ENCODE measurements at places on chromosomes 7 and 10.

DNA sequence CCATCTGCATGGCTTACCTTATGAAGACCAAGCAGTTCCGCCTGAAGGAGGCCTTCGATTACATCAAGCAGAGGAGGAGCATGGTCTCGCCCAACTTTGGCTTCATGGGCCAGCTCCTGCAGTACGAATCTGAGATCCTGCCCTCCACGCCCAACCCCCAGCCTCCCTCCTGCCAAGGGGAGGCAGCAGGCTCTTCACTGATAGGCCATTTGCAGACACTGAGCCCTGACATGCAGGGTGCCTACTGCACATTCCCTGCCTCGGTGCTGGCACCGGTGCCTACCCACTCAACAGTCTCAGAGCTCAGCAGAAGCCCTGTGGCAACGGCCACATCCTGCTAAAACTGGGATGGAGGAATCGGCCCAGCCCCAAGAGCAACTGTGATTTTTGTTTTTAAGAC is 12.4 kb downstream of the DUSP5 start:
- DNase-seq: no peak

GRCh38 chr7:11681461-11681860 is 150.5 kb downstream of the THSD7A start:
- no peak for DNase-seq

- DNase-seq: no peak
These were observed 48.6 kb upstream of the MKLN1 start for GRCh38 chr7:131279044-131279443.

DNA sequence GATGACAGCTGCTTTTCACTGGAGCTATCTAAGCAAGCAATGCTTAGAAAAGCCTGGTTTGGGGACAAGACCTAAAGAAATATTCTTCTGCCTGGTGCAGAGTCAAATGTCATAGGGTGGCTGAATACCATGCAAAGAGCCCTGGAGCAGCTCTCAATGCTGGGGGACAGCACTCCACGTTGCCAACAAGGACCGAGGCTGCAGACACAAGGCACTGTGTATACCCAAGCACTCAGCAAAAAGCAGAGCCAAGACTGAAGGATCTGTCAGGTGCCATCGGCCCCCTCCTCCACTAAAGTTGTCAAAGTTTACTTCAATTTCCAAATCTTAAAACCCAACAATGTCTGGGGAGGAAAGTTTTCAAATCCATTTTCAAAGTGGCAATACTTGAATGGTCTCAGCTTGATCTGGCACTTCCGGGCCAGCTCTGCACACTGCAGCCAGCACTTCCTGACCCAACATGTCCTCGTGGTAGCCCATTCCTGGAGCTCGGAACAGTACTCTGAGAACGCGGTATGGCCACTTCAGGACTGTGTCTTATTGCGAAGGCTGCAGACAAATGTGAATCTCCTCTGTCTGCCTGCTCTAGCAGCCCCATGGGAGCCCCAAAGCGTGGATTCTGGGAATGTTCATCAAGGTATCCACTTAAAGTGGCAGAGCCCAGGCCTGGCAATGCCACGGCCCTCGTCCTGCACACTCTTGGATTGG is 191.8 kb downstream of the TNS3 start:
- DNase-seq: no peak

DNA sequence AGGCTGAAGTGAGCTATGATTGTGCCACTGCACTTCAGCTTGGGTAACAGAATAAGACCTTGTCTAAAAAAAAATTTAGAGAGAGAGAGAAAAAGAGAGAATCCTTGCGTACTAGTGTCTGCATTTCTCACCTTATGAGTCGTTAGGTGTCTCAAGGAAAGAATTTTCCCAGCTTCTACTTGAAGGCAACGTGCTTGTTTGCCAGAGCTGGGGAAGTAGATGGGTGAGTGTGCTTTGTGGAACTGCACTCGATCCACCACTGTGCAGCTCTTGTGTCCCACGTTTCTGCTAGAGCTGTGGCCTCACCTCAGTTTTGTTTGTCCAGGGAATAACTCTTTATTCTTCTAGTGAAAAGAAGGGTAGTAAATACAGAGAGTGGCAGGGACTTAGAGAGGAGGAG is 38.9 kb downstream of the HDAC9 start:
- DNase-seq: no peak

DNA sequence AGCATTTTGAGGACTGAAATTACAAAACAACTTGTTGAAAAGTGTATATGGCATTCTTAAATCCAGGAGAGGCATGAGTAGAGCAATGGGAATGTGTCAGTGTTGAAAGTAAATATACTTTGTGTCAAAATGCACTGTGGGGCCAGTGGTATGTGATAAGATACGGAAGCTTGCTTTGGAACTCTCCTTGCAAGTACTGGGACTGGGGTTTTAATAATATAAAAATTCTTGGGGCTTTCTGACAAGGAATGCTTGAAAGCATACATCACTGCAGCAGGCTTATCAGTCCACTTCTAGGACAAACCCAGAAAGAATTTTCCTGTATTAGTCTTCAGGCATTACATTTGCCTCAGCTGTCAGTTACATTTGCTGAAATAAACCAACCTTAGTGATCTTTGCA is 472.8 kb upstream of the FZD8 start:
- no peak for DNase-seq

DNA sequence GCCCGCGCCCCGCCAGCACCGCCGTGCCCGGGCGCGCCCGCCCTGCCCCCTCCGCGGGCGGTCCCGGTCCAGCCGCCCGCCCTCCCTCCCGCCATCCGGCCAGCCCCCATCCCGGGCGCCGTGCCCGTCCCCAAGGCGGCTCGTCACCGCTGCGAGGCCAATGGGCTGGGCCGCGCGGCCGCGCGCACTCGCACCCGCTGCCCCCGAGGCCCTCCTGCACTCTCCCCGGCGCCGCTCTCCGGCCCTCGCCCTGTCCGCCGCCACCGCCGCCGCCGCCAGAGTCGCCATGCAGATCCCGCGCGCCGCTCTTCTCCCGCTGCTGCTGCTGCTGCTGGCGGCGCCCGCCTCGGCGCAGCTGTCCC is at the start of gene HTRA1:
Gene HTRA1 (plus strand): TSS at position 187 of the 362 bp plus-strand sequence. CDS start 100 bp downstream, at position 287.
- DNase-seq: no peak

DNA sequence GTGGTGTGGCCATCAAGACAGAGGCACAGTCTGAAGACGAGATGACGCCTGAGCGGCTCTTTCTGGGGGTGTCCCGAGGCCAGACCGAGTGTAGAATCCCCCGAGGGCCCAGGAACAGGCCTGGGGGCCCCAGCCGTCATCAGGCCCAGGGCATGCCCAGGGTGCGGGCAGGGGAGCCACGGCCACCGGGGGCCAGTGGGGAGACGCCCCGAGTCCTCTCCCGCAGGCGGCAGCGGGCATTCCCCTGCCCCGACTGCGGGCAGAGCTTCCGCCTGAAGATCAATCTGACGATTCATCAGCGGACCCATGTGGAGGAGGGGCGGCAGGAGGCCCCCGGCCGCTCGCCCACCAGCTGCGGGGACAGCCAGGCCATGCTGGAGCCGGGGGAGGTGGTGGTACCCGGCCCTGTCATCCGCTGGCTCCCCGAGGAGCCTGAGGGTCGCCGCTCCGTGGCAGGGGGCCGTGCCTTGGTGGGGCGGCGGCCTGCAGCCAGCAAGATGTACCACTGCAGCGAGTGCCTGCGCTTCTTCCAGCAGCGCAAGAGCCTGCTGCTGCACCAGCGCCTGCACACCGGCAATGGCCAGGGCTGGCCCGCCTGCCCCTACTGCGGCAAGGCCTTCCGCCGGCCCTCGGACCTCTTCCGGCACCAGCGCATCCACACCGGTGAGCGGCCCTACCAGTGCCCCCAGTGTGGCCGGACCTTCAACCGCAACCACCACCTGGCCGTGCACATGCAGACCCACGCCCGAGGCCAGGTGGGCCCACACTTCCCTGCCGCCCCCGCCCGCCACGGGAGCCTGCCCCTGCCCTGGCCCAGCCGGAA is 19.7 kb downstream of the ZNF783 start:
- DNase-seq: no peak

DNA sequence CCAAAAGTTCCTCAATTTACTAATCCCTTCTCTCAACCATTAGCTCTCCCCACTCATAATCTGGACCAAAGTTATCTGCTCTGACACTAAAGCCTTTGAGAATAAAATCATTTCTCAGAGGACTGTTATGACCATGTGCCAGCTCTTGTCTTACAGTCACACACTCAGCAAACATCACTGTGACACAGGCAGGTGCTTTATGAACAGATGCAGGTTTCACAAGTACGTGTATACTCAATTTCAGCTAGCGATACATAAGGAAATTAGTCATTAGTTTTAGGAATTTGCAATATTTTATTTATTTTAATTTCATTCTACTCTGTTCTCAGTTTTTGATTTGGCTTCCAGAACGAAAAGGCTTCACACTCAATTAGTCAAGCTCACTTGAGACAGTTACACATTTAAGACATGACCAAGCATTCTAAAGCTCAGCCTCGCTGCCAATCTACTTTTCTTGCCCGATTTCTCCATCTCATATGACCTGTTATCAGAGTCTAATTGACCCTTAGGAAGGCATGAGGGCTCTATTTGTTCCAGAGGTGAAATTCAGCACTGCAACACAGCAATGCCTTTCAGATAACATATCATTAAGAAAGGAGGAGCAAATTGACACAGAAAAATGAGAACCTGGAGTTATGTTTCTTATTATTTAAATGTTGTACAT is 76.8 kb downstream of the TFEC start:
- DNase-seq: no peak

- no peak for DNase-seq
These were observed 27.4 kb upstream of the GOT1 start for GRCh38 chr10:99457813-99458212.

DNA sequence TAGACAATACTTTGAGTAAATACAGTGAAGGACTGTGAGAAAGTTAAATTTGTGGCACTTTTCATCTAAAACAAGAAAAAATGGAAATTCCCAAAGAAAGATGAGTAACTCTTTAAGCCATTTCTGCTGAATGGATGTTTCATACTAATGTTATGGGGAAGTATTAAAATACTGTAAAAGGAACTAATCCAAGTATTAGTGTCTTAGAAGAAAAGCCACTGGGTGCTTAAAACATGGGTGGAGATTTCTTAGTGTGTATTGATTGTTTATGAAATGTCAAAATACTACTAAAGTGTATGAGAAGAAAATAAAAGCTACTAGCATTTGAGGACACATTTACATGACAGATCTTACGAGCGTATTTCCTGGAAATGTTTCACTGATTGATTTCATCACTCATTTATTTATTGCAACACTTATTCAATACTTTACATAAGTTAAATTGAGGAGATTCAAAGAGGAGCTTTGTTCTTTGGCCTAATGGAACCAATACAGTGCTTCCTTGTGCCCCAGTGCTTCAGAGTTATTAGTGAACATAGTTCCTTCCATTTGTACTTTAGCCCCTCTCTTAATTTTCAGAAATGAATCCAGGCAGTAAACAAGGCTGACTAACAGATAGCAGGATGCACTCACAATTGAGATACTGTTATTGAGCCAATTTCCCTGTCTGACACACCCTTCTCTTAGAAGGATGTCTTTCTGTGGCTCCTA is 155.5 kb upstream of the AHR start:
- DNase-seq: no peak

GRCh38 chr7:22329816-22330524 is 27.0 kb downstream of the RAPGEF5 start:
- DNase-seq: no peak

- DNase-seq: no peak
These were observed 179.7 kb upstream of the GRB10 start for GRCh38 chr7:50962281-50962883.

DNA sequence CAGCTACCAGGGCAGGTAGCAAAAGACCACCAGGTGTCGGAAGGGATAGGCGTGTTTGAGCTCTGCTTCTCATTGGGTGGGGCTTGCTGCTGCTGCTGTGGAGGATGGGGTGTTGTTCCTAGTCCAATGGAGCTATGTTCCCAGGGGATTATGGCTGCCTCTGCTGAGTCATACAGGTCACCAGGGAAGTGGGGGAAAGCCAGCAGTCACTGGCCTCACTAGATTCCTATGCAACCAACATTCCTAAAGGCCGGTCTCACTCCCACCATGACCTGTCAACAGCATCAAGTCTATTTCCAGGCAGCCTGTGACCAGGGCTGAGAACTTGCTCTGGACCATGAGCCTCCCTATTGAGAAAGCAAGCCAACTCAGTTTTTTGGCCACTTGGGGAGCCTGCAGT is 1160.8 kb downstream of the REEP3 start:
- DNase-seq: peak; percentile 70

GRCh38 chr10:117226813-117227451 is 14.0 kb upstream of the SLC18A2 start:
- DNase-seq: no peak

- peak; percentile 25 for DNase-seq
These were observed 119.5 kb downstream of the AOAH start for GRCh38 chr7:36604806-36605205.

- DNase-seq: no peak
These were observed 41.8 kb downstream of the NUP205 start for GRCh38 chr7:135599471-135599870.

- no peak for DNase-seq
These were observed 821.6 kb downstream of the GRID1 start for GRCh38 chr10:85544956-85545355.

- DNase-seq: no peak
These were observed 89.1 kb upstream of the ADO start for GRCh38 chr10:62715383-62715782.

DNA sequence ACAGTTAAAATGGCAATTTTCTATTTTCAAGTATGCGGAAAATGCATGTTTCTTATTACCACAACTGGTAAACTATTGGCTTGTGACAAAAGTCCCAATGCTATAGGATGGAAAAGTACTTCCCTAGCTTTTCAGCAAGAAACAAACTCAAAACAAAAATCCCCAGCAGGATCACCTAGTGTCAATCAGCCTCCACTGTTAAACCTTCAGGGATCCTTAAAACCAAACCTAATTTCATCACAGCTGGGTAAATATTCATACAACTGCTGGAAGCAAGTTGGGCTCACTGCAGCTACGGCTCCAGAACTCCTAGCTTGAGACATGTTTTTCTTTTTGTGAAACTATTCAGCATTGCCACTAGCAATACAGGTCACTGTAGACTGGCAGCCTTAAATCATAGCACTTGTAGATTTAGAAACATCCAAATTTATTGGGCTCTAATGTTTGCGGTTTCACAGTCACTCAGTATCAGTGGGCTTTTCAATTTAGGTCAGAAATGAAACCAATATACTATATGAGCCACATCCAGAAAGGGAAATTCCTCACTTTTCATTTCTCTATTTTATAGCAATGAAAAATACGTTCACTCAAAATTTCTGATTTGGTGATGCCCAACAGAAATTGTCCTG is 145.2 kb upstream of the ANK3 start:
- DNase-seq: no peak

DNA sequence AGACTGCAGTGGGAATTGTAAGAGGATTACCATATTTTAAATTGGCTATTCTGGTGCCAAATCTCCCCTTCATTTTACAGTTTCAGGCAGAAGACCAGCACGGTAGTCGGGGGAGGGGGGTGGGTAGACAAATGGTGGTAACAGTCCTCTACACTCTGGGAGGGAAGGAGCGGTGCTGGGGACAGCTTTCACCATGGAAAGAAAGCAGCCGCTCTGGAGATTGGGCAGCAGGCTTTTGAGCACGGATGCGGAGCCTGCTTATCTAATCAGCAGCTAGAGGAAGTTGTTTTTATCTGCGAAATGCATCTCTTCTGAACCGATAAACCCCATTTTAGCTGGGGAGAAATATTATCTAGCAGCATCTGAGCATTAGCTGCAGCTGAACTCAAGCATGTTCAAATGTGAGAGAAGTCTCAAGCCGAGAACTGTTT is 28.7 kb downstream of the IKZF1 start:
- DNase-seq: no peak

All from epithelial cell of proximal tubule (primary cell).